ENCODE measurements at places on chromosomes 6 and 20.

- DNase-seq, result no peak
These were observed 17.0 kb downstream of the RPS6KA2 start for GRCh38 chr6:166610069-166610468.

GRCh38 chr6:165833355-165833754, 170.3 kb upstream of the PDE10A start:
- no peak for DNase-seq

GRCh38 chr20:58810116-58810878, 40.4 kb downstream of the GNAS-AS1 start:
- DNase-seq, result no peak

GRCh38 chr20:49608752-49609670, 41.1 kb upstream of the PTGIS start:
- DNase-seq, result no peak

DNA sequence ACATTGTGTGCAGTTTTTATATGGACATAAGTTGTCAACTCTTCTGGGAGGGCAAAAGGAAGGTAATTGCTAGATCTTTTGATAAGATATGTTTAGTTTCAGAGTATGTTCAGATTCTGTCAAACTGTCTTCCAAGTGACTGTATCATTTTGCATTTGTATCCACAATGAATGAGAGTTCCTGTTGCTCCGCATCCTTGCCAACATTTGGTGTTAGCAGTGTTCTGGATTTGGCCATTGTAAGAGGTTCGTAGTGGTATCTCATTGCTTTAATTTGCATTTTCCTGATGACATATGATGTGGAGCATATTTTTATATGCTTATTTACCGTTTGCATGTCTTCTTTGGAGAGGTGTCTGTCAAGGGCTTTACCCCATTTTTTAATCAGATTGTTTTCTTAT, 150.2 kb downstream of the CDKAL1 start:
- DNase-seq, result no peak

GRCh38 chr6:79993012-79993910, 11.2 kb upstream of the TTK start:
- DNase-seq, result no peak

DNA sequence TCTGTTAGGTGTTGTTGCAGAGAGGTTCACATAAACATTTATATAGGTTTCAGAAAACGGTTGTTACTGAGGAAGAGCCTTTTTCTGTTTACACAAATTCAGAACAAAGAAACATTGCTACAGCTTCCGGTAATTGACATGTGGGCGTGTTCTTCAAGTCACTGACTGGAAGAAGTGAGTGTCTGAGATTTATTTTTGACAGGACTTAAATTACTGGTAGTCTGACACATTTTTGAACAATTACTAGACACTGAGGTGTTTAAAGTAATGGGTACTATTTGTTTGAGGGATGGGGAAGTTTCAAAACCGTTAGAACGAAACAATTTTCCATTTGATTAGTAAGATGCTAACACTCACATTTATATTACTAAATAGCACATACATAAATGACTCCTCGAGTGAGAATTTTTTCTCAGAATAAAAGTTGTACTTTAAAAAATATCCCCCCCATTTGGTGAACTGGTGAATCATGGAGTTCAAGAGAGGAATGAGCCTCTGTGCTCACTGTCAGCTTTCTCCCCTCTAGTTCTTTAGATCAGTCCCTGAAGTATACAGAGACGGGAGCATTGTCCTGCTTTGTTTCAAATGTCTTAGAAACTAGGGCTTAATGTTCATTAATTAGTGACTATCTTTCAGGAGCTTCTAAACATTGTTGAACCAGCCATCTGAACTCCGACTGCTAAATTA, 98.7 kb downstream of the TSHZ2 start:
- no peak for DNase-seq

DNA sequence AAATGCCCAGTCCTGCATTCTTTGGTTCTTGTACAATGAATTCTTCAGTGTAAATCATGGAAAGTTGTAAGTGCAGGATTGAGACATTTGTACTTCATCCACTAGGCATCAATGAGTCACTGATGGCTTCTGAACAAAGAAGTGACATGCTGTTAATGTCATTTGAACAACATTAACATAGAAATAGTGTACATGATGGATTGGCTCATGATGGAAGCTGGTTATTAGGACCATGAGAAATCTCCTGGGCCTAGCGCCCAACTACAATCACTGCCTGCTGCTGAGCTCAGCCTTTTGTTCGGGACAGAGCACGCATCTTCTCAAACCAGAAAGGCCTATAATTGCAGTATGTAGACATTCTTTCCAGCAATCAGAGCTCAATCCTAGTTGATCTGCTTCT, 316.8 kb upstream of the TSHZ2 start:
- no peak for DNase-seq

GRCh38 chr6:2351807-2352431, 106.5 kb upstream of the GMDS start:
- DNase-seq, result no peak

- no peak for DNase-seq
These were observed 44.3 kb downstream of the FOXC1 start for GRCh38 chr6:1654054-1654453.

- no peak for DNase-seq
These were observed 24.6 kb downstream of the PDE7B start for GRCh38 chr6:135876058-135876457.

DNA sequence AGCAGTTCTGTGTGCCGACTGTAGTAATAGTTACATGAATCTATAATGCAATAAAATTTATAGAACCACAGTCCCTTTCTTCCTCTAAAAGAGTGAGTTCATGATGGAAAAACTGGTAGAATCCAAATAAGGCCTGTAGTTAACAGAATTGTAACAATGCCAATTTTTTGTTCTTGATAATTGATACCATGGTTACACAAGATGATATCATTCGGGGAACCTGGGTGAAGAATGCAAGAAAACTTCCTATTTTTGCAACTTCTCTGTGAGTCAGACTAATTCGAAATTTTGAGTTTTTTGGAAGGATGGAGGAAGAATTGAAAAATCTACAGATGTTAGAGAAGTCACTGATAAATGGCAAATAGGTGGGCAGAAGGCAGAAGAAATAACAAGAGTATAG, 381.8 kb downstream of the CDKAL1 start:
- DNase-seq, result no peak

DNA sequence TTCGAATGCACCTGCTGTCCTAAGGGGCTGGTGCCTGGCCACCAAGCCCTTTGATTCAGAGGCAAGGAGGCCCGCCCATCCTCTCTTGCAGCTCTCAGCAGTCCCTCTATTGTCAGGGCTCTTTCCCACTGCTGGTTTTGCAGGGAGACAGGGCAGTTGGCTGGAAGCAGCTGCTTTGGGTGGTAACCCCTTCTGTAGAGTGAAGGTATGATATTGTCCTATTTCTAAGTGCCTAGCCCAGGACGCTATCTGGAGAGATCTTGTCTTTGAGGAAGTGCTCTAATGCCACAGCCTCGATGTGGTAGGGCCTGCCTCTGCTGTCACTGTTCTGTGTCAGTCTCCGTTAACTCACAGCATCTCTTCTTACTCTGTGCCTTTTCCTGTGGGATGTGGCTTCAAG, 5.6 kb downstream of the PLCG1 start:
- no peak for DNase-seq

DNA sequence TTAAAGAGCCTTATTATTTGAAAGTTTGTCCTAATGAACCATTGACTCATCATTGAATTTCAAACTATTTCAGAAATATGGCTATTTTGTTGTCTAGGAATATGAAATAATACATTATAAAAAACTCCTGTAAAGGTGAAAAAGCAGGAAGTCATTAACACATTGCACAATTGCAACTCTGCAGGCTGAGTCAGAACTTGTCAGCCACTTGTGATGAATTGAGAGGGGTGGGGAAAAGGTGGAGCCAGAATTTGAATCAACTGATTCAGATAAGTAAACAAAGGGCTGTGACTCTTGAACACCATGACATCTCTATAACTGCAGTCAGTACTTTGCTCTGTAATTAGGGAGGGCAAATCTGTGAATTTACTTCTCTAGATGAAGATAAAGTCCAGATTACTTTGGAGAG, 6.0 kb downstream of the C6orf141 start:
- no peak for DNase-seq

DNA sequence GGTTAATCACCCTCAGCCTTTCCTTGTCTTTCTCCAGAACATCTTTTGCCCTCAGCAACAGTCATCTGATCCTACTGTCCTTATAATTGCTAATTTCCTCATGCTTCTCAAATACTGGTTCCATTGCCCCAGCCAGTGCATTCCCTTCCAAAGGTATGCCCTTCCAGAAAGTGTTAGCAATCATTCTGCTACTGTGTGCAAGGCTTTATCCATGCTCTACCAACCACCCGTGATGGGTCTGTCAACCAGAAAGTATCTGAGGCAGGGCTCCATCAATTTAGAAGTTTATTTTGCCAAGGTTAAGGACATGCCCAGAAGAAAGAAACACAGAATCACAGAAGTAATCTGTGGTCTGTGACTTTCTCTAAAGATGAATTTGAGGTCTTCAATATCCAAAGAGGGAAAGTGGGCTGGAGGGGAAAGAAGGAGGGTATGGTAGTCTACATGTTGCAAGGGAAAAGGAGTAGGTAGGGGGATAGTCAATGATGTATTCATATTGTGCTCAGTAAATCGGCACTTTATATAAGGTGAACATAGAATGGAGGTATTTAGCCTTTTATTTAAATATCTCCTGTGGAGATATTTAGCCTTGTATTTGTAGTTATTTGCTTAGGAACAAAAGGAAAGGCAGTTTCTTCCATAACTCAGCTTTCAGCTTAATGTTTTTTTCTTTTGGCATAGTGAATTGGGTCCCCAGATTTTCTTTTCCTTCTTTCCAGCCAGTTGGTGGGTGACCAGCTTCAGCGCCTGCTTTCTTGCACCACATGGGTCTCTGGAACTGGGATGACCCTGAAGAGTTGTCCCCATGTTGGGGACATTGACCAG, 35.2 kb upstream of the PAQR8 start:
- no peak for DNase-seq

DNA sequence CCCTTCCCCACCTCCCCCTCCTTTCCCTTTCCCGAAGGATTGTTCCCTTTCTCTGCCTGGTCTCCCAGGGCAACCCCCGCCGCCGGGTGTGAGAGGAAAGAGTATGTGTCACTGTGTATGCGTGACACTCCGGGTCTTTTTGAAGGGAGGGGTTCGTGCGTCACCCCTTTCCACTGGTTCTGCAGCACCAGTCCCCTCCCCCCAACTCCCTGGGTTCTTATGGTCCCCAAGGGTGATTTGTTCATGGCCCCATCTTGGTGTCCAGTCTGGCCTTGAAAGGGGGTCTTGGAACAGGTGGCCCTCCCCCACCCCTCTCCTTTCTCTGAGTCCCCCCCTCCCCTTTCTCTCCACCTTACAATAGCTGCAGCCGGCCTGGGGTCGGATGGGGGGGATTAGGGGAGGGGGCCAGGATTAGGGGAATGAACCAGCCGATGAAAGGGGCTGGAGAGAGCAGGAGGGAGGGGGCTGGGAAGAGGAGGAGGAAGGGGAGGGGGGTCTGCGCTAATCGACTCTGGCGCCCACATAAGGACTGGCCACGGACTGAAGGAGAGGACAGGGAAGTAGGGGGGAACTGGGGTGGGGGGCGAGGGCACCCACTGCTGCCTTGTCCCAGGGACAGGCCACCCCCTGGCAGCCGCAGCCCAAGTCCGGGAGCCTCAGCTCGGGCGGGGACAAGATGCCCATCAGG, 1.3 kb upstream of the RING1 start:
- no peak for DNase-seq

- no peak for DNase-seq
These were observed 283.9 kb downstream of the UBE3D start for GRCh38 chr6:82781620-82782204.

GRCh38 chr6:55694148-55694547, 115.2 kb upstream of the HMGCLL1 start:
- DNase-seq, result no peak

DNA sequence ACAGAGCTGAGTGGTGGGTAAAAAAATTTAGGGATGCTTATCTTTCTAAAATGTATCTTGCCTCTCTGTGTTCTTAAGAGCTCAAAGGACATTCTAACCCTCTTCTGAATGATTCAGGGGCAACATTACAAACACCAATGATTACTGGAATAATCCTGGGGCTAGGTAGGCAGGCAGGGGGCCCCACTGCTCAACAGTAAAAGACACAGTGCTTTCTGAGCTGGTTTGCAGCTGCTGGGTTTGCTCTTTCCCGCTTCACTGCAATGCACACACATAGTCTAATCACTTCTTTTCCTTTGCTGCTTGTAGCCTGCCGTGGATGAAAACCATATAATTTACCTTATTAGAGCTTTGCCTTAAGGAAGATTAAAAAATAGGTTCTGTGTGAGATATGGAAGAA, 23.9 kb downstream of the CLDN20 start:
- no peak for DNase-seq

DNA sequence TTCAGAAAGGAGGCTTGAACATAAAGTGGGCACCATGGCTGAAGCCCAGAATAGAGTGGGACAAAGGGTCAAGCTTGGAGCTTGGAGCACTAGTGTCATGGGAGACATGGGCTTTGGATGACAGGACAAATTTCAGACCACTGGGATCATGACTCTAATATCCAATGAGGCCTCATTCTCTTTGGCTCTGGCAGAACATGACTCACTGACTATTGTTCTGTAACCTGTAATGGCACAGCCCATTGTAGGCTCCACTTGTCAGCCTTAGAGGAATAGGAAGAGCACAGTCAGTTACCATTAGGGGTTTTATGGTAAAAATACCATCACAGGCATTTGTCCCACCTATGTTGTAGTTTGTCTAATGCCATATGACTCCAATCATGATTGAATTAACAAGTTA, 34.0 kb upstream of the MMS22L start:
- no peak for DNase-seq

GRCh38 chr20:38084425-38084951, 50.9 kb downstream of the RPRD1B start:
- no peak for DNase-seq

DNA sequence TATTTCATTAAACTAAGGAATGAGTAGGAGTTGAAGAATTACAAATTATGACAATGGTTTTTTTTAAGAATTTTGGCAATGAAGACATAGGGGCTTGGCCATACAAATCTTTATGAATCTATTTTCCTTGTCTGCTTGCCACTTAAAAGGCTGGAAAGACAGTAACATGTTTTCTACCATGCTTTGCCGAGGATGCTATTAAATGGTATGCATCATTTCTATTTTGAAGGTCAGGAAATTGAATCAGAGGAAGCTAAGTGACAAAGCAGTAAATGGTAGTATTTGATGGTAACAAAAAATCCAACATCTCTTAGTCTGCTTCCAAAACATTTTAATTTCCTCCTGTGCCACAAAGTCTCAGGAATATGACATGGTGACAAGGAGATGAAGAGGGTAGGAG, 287.2 kb downstream of the RFPL4B start:
- DNase-seq, result no peak
